ENCODE measurements at places on chromosomes 6 and 20.

- no peak for DNase-seq
These were observed 406.6 kb upstream of the IRAK1BP1 start for GRCh38 chr6:78460711-78461110.

- no peak for DNase-seq
These were observed 43.5 kb downstream of the HFE start for GRCh38 chr6:26130581-26131249.

GRCh38 chr6:49541936-49542335 is 8.5 kb upstream of the C6orf141 start:
- DNase-seq: no peak

- no peak for DNase-seq
These were observed 10.0 kb upstream of the PACSIN1 start for GRCh38 chr6:34455831-34456230.

DNA sequence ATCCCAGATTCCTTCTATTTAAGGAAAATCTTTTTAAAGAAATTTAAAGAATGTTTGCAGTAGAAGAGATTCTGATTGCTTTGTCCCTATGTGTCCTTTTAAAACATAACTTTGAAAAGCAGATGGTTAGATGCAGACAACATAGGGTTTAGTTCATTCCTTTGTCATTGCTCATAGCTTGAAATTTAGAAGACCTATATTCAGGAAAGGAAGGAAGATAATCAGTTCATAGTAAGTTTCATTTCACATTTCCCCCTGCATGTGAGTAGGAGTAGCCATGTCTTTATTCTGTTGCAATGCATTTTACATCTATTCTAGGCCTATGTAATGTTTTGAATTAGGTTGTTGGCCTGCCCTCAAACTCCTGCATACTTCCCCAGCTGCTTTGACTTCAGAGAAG is 197.9 kb upstream of the GRIK2 start:
- DNase-seq: peak; percentile 12

GRCh38 chr6:74741646-74742045 is 464.2 kb downstream of the COL12A1 start:
- no peak for DNase-seq

- no peak for DNase-seq
These were observed 11.9 kb downstream of the CCDC167 start for GRCh38 chr6:37487591-37488380.

DNA sequence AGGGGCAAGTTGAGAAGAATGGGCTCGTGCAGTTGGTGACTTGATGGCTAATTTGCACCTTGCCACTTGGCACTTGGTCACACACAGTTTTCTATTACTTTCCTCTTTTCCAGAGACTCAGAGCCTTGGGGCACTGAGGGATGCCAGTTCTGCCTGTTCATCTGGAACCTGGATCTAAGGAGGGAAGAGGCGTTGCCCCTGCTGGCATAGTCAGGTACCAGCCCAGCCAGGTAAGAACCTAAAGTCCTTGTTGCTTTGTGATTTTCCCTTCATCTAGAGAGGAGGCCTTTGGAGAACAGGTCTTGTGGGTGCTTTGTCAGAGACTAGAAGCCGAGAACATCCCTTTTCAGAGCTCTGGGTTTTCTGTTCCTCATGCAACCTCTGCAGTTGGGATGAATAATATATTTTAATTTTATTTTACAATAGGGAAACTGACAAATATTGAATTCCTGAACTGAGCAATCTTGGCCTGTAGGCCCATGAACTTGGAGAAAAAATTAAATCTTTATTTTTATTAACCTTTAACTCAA is 11.4 kb downstream of the SYTL3 start:
- no peak for DNase-seq

DNA sequence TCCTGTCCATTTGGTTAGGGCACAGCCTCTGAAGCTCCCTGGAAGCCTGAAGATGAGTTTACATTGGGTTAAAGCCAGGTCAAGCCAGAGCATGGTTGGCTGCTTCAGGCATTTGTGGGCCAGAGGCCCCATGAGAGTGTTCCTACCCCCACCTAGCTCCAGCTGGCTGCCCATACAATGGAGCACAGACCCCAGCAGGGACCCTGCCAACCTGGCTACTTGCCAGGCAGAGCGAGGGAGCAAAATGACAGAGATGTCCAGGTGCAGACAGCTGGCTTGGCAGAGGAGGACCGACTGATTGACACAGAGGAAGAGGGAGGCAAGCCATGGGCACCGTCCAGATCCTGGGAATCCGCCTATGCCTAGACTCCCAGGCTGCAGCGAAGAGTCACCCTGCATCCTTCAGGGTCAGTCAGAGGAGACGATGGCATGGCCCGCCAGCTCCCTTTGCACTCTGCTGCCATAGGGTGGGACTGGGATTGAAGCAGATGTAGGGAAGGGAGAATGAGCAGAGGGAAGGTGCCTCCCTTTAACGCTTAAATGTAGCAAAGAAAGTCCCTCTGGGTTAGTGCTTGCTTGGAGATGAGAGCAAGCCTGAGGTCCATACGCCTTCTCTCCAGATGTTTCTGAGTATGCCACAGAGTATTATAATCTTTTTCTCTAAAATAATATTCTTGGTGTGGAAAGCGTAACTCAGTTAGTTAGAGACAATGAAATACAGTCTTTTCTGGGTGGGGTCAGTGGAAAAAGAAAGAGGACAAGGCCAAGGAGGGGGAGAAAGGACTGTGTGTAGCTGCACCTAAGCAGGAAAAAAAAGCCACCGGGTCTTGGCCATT is 77.6 kb upstream of the FYN start:
- DNase-seq: no peak

- DNase-seq: no peak
These were observed 192.5 kb downstream of the MYLK4 start for GRCh38 chr6:2558098-2558680.

DNA sequence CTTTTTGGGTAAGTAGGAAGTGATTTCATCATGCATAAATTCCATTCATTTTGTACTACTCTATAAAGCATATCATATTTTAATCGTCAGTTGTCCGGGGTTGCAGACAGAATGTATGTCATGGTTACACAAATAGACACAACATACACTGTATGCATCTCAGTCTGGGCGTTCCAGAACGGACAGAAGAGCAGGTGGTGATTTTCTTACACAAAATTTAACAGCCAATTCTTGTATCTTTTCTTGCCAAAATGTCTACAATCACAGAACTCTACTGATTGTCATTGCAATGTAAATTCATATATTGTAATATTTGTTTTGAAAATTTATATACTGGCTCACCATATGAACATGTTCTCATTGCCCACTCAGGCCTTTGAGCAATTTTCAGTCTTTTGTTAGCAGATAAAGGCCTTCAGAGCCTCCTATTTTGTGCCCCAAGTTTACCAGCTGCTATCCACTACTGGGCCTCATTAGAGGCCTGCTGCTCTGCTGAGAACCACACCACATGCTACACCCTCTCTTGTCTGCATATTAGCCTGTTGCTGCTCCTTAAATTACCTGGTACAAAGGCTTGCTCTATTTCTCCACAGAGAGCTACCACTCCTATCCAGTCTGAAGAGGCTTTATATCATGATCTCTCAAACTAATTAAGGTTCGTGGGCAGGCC is 61.5 kb downstream of the PRDM13 start:
- no peak for DNase-seq

- DNase-seq: no peak
These were observed 314.5 kb upstream of the CDH4 start for GRCh38 chr20:60937585-60937984.

DNA sequence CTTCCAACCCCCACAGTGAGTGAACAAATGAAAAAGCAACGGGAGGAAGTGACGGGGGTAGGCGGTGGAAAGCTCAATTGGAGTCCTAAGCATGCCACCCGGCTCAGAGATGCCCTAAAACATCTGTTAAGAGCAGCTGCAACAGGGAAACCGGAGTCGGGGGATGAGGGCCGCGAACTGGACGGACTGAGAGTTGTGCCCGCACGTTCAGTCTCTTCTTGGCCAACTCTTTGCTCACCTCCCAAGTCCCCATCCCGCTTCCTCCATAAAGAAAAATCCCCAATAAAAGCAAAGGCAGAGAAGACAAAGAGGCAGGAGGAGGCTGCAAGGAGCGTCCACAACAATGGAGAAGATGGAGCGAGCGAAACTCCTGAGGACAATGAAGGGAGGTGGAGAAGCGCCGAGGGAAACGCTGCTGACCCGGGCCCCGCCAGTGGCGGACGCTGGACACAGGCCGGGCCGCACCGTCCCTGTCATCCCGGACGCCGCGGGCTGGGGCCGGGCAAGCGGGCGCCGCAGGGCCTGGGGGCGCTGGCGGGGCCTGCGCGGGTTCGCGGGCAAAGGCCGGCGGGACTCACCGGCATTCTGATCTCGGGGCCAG is 600 bp downstream of the SEC63 start:
- DNase-seq: peak; percentile 28

DNA sequence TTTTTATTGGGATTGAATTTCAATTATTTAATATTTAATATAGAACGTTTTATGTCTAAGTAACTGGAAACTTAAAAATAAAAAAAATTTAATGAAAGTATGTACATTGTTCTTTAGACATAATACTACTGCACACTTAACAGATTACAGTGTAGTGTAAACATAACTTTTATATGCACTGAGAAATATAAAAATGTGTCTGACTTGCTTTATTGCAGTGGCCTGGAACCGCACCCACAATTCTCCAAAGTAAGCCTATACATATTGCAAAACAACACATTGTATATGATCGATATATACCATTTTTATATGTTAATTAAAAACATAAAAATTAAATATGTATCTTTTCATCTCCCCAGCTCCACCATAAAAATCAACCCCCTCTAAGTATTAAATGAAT is 42.8 kb downstream of the GFOD1 start:
- DNase-seq: no peak

- no peak for DNase-seq
These were observed 20.8 kb downstream of the MUC22 start for GRCh38 chr6:31031095-31031494.

DNA sequence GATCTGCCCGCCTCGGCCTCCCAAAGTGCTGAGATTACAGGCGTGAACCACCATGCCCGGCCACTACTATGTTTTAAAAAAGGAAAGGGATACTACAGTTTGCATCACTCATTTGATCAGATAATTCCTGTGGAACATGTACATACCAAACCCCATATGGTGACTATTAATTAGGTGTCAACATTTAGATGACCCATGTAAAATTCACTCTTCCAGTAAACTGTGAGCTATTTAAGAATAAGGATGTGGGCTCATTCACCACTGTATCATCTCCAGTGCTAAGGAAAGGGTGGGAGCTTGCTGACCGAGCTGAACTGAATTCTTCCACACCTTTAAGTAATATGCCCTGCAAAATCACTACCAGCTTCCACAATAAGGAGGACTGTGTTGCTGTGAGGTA is 127.5 kb downstream of the BTBD9 start:
- no peak for DNase-seq

DNA sequence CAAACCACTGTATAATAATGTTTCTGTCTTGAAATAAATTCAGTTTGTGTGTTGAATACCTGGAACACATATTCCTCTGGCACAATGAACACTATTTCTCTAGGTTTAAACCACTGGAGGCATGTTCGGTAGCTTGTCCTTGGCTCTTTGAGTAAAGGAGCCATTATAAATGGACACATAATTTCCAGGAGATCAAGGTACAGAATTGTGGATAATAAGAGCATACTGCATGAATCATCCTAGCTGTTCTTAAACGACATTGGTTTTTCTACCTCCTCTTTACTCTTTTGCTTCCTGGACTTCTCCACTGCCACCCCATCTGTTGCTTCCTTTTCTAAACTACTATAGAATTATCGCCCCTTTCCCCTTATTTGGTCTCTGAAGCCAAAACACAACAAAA is 1.2 kb downstream of the CENPW start:
- no peak for DNase-seq

GRCh38 chr6:117605169-117605826 is 3.0 kb upstream of the GOPC start:
- DNase-seq: peak; percentile 69

DNA sequence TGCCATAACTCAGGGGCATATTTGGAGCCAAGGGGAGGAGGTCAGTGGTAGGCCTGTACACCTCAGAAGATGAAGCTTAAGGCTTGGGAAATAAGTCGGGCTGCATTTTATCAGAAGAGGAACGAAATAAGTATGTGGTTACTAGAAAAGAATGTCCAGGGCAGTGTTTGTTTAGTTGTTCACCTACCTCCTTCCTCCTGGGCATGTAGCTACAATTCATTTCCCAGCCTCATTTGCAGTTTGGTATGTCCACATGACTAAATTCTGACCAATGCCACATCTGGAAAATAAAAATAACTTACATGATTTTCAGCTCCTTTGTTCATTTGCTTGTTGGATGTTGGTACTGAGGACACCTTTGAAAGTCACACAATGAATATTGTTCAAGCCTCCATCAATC is 294.5 kb upstream of the RGS17 start:
- DNase-seq: no peak

- no peak for DNase-seq
These were observed 237.8 kb downstream of the TBX18 start for GRCh38 chr6:84526631-84527030.

GRCh38 chr6:16399158-16399557 is 160.8 kb downstream of the GMPR start:
- DNase-seq: no peak

GRCh38 chr6:7154341-7155139 is 46.8 kb downstream of the RREB1 start:
- no peak for DNase-seq

GRCh38 chr6:84224251-84224650 is 3.2 kb downstream of the CEP162 start:
- DNase-seq: no peak

- DNase-seq: no peak
These were observed 364.3 kb upstream of the HS3ST5 start for GRCh38 chr6:114707081-114707620.

GRCh38 chr20:41055679-41056078 is 27.1 kb downstream of the TOP1 start:
- no peak for DNase-seq

DNA sequence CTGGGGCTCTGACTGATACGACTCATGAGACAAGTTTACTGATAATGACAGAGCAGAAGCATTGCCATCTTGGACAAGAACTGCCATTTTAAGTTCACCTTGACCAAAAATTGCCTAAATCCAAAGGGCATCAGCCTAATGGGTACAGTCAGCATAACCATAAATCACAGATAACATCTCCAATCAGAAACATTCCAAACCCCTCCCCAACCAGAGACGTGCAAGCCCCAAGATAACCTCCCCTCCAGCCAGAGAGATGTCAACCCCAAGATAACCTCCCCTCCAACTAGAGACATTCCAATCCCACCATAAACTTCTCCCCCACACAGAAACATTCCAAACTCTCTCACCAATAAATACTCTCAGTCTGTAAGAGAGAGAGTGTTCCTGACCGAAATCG is 10.5 kb downstream of the GPLD1 start:
- DNase-seq: no peak

- no peak for DNase-seq
These were observed 222.7 kb upstream of the OPRM1 start for GRCh38 chr6:153816366-153816765.

GRCh38 chr6:134240665-134241431 is 77.1 kb downstream of the SGK1 start:
- no peak for DNase-seq

- DNase-seq: no peak
These were observed 106.3 kb downstream of the RNF144B start for GRCh38 chr6:18493382-18493891.

DNA sequence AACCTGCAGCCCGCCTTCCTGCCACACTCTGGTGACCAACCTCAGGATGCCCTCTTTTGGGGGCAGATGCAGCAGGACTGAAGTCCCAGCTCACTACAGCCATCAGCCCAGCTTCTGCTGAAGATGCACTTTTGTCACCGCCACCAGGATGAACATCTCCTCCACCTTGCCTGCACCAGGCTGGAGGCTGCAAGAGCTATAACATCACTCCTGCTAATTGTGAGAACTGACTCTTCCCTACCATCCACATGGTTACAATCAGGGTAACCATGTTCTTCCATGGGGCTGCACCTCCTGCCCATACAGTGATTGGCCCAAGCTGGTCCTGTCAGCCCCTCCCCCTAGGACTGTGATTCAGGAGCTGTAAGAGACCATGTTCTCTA is 2.0 kb upstream of the ACTL10 start:
- DNase-seq: no peak

Data from HTR-8/SVneo (cell line).